Left hindlimb (tissue), 1 donor: ENCODE measurements at places on chromosomes 7 and 10.

DNA sequence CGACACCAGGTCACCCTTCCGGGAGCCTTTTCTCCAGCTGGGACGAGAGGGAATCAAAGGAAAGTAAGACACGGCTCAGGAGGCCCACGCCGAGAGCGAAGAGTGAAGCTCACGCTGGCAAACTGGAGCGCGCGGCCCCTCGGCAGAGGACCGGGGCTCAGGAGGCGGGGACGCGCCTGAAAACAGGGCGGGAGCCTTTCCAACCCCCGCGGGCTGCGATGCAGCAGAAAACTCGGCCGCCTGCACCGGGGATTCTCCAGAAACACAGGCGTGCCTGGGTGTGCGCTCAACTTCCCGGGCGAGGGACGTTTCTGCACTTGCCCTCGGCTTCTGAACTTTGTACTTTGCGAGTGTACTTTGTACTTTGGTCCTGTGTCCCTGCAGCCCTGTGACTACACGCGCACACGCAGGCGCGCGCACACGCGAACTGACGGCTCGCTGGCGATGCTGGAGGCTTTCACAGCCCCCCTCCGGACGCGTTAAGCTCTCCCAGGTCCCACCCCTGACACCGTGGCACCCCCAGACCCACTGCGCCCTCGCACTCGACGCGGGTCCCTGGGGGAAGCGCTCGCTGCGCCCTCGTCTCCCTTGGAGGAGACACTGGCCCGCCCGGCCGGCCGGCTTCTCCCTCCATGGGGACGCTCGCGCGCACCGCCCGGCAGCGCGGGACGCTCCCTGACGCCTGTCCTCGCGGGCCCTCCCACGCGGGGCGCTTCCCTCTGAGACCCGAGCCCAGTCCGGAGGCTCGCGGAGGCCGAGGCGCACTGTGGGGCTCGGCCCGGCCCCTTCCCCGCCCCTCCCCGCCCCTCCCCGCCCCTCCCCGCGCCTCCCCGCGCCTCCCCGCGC is 588 bp upstream of the PAOX start:
- peak; percentile 70 for DNase-seq

- DNase-seq: no peak
Measured at GRCh38 chr7:22146961-22147512, 201.3 kb upstream of the CDCA7L start.

- DNase-seq: peak; percentile 17
Measured at GRCh38 chr7:158403013-158403821, 184.4 kb downstream of the PTPRN2 start.

GRCh38 chr7:137681657-137682562 is 164.9 kb downstream of the DGKI start:
- no peak for DNase-seq

GRCh38 chr7:158740013-158740656 is 35.5 kb upstream of the NCAPG2 start:
- DNase-seq: no peak

- DNase-seq: no peak
Measured at GRCh38 chr7:73983437-73984164, 44.4 kb upstream of the ELN start.

- no peak for DNase-seq
Measured at GRCh38 chr7:80357530-80357929, 154.3 kb downstream of the GNAT3 start.

GRCh38 chr10:73974309-73974946 is 23.5 kb upstream of the VCL start:
- no peak for DNase-seq

GRCh38 chr7:144050093-144050492 is 1.3 kb downstream of the OR2A5 start:
- no peak for DNase-seq

DNA sequence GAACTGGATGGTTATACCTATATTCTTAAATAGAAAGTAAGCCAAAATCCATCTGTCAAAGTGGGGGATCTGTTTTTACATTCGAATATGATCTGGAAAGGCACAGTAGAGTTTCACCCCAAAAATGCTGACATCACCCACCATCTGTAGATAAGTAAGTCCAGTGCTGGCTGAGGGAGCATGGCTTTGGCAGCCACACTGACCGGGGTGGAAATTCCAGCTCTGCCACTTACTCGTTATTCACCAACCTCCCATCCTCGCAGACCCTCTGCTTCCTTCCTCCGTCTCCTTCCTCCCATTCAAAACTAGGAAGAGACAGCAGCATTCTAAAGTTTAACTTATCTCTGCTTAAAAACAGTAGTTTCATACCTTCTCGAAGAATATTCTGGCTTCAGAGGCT is 84.9 kb upstream of the GATA3 start:
- no peak for DNase-seq

- DNase-seq: peak; percentile 60
Measured at GRCh38 chr7:140659856-140660255, 12.9 kb upstream of the ADCK2 start.

DNA sequence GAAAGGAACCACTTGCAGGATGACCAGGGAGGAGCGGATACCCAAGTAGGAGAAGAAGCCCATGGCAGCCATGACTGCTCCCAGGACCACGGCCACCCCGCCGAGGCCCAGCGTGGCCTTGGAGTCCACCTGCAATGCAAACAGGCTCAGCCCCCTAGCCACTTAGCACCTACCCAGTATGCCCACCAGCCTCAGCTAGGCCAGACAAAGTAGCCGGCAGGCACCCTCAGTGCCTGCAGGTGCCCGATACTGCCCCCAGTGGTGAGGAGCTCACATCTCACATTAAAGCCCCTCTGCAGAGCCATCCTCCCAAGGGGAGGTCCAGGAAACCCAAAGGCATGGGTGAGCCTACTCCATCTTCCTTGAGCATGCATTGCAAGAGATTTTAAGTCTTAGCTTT is 6.6 kb downstream of the NPC1L1 start:
- DNase-seq: no peak

DNA sequence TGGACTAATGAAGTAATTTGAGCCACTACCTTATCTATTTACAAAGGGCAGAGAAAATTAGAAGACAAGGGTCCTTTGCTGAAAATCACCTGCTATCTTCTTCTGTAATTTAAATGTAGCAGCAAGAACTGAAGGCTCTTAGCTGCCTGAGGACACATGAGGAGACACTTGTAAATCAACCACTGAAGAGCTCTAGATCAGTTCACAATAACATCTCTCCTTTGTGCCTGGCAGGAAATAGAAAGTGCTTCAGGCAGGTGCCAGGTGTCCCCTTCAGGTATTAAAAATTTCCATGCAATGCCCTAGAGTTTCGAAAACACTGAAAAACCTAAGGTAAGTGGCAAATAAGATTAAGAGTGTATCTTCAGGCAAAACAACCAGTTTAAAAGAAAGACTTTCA is 474.6 kb downstream of the GRM8 start:
- no peak for DNase-seq

GRCh38 chr7:52017802-52018679 is 701.4 kb upstream of the COBL start:
- DNase-seq: no peak

GRCh38 chr7:101563943-101564777 is 64.9 kb downstream of the MYL10 start:
- no peak for DNase-seq

DNA sequence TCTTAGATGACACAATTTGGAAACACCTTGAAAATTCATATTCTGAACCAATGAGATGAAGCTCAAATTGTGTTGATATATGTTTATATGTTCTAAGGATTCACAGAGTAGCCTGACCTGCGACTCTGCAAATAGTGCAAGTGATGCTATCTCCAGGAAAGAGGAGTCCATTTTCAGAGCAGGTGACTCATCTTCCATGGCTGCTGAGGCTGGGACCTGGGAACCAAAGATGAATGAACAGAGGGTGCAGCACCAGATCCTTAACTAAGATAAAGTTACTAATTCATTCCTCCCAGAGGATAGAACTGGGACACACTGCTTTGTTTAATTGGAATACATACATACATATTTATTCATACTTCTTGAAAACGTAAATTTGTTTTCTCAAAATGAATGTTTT is 240.6 kb upstream of the SEMA3C start:
- DNase-seq: no peak

- no peak for DNase-seq
Measured at GRCh38 chr10:6013413-6014192, 36.3 kb upstream of the IL15RA start.

DNA sequence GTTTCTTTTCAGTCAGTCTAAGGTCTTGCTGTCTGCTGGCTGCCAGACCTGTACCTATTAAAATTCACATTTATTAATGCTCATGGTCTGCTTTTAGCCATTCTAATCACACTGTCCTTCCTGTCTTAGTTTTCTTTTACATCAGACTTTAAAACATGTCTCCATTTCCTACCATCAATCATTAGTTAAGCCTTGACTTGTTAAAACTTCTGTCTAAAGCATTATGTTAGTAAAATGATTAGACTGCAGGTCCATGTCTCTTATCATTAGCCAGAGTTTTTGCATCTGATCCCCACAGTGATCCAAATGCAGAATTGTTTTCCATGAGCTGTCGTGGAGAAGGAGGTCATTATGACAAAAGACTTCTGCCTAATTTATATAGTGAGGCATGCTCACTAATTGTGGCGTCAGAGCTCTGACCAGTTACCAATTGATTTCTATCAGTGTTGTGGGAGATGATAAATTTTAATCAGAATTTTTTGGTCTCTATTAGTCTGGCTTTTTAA is 226.5 kb downstream of the DKK1 start:
- DNase-seq: no peak

DNA sequence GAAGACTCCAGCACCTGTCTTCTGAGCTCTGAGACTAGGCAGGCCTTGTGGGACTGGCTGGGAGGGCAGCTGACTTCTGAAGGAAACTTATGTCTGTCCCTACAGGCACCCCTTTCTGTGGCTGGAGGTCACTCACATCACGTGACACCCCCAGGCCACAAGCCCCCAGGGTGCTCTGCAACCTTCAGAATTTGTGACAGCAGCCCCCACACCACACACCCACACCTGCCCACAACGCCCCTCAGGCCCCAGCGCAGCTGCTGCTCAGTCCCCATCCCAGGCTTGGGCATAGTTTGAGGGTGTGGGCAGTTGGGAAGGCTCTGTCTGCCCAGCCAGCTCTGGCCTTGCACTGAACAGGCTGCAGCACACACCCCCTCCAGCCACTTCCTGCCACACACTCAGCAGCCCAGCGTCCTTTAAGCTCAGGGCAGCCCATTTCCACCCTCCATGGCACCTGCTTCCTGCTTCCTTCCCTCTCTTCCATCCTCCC is 80.0 kb upstream of the UNC5B start:
- no peak for DNase-seq

- DNase-seq: no peak
Measured at GRCh38 chr7:16365952-16366351, 55.4 kb downstream of the CRPPA start.

- DNase-seq: peak; percentile 88
Measured at GRCh38 chr7:36278620-36279172, 111.0 kb upstream of the ANLN start.

DNA sequence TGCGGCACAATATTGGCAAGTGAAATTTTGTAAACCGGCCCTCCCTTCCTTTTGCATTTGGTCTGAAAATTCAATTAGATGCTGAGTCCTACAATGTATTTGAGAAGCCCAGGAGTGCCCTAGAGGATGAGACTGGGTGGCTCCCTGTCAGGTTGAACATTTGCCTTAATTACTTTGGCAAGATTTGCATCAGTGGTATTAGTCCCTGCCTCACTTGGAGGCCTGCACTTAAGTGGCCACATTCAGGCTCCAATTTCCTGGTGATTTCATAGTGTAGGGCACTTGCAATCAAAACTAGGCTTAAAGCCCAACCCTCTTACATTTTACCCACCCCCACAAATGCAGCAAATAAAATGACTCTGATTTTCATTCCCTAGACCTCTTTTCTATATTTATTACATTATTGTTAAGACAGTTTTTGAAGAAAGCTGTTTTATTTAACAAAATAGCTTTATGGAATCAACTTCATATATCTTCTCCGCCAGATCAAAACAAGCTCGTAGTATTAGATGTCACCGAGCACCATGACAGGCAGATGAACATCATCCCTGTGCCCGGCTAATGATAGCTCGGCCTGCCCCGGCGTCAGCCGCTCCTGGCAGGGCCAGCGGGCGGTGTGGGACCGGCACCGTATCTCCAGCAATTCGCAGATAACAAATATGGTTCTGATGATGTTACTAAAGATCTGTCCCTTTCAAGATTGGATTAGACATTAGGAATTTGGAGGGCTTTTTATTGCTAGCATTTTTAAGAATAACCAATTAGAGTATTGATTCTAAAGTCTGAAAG is 73.6 kb downstream of the EGFR start:
- DNase-seq: no peak

GRCh38 chr7:68955656-68956055 is 642.6 kb upstream of the AUTS2 start:
- DNase-seq: no peak

DNA sequence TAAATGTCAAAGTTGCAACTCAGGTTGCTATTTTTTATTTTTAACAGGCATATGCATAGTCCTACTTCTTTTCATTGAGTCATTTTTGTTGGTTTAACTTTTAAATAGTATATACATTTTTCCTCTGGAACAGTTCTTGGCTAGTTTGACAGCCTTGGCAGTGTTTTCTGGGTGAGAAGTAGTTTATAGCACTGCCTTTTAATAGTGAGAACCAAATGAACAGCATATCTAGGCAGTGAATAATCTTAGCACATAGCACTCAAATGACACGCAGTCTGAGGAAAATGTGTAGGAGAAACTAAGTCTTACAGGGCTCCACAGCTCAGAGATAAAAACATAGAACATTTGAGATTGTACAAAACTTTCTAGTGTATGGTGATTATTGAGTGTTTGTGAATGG is 265.5 kb upstream of the POT1 start:
- no peak for DNase-seq

DNA sequence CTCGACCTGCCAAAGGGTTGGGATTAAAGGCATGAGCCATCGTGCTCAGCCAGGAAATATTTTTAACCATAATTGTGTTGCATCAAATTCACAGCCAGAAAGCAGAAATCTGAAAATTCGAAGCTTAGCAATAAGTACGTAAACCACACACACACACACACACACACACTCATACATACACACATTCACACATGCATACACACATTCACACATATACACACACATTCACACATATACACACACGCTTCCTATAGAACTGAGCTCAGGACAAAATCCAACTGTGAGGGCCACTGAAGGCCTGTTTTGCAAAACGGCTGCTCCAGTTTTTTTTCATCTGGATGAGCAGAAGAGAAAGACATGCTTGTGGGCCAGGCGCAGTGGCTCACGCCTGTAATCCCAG is 25.0 kb upstream of the GTF2I start:
- no peak for DNase-seq

- no peak for DNase-seq
Measured at GRCh38 chr7:96319439-96319838, 2.5 kb downstream of the SLC25A13 start.

- no peak for DNase-seq
Measured at GRCh38 chr10:49297818-49298670, 926 bp upstream of the C10orf71 start.

- no peak for DNase-seq
Measured at GRCh38 chr7:57427594-57427993, 22.4 kb upstream of the ZNF716 start.

DNA sequence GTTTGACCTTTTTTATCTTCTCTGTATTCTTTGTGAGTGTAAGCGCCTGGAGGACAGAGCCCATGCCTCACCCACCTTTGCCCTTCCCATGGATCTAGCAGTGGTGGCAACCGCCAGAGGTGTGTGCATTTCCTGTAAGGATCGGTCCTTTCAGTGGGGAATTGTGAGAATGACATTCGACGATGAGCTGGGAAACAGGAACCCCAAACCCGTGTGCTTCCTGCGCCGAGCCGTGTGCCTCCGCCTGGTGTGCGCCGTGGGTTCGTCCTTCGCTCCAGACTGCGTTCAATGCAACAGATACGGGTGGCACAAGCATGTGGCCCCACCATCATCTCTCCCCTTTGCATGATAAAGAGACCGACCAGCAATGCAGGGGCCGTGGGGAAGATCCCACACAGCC is 1.7 kb upstream of the DIP2C start:
- DNase-seq: no peak
